ENCODE measurements at places on chromosomes 4 and X. TPM values are rescaled to one million over a fixed set of nuclear protein-coding genes. Genes with fewer than 3 reads are reported as not detected.

Gene ABCG2
- total RNA-seq: 0.75 TPM

Gene PHKA1
- total RNA-seq: 33.5 TPM

Gene ASB11
- 35.4 TPM for total RNA-seq

Gene PAGE4
- total RNA-seq: not detected

Gene USP9X
- total RNA-seq: 107 TPM

Gene CT45A3
- not detected for total RNA-seq

Gene AFF2
- 0.07 TPM for total RNA-seq

Gene GRID2
- total RNA-seq: not detected

Measured in gastrocnemius medialis (tissue), 4 donors.